ENCODE measurements at places on chromosomes 12 and 14. TPM values are rescaled to one million over a fixed set of nuclear protein-coding genes. Genes with fewer than 3 reads are reported as not detected.

The SMCO2 gene
- total RNA-seq = 0.37 TPM

DNA sequence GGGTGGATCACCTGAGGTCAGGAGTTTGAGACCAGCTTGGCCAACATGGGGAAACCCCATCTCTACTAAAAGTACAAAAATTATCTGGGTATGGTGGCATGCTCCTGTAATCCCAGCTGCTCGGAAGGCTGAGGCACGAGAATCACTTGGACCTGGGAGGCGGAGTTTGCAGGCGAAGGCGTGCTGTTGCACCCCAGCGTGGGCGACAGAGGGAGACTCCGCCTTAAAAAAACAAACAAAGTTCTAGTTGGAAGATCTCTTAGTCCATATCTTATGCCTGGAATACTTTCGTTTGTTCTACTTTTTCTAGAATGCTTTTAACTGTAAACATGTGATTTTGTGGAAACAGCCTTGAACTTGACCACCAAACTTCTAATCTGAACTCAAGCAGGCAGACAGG lies 38.7 kb downstream of the PPHLN1 start:
- H3K4me1 ChIP-seq = peaks cover 8% of the 10 kb centered on the region
- H3K27me3 ChIP-seq = no peaks in the 10 kb centered on the region
- H3K4me3 ChIP-seq = no peak overlapping the region
- no peak for DNase-seq
- H3K27ac ChIP-seq = no peak overlapping the region

- H3K27ac ChIP-seq = no peak overlapping the region
- no peaks in the 10 kb centered on the region for H3K4me1 ChIP-seq
- H3K4me3 ChIP-seq = no peak overlapping the region
- peaks cover 43% of the 10 kb centered on the region for H3K27me3 ChIP-seq
- no peaks in the 10 kb centered on the region for H3K36me3 ChIP-seq
Measured at GRCh38 chr12:114403011-114403689, 2.8 kb downstream of the TBX5 start.

DNA sequence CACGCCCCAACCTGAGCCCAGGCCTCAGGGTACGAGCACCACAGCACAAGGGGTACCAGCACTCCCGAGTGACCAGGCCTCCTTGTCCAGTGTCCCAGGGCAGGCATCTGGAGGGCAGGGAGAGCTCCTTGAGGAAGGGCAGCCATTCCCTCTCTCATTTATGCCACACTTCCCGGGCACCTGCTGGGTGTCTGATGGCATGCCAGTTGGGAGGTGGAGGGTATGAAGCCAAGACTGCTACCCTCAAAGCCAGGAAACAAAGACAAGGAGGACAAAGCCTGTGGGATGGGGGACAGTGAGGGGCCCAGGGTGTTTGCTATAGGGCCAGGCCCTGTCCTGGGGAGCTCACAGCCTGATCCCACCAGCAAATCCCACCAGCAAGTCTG lies 45.6 kb downstream of the CCDC88C start:
- no peaks in the 10 kb centered on the region for H3K27me3 ChIP-seq
- H3K4me3 ChIP-seq = no peak overlapping the region
- H3K27ac ChIP-seq = no peak overlapping the region

The ABCD2 gene
- total RNA-seq = 0.20 TPM

- no peak for DNase-seq
- H3K27ac ChIP-seq = no peak overlapping the region
- H3K4me3 ChIP-seq = no peak overlapping the region
- H3K27me3 ChIP-seq = no peaks in the 10 kb centered on the region
- no peaks in the 10 kb centered on the region for H3K36me3 ChIP-seq
Measured at GRCh38 chr14:92616178-92616577, 102.6 kb downstream of the RIN3 start.

DNA sequence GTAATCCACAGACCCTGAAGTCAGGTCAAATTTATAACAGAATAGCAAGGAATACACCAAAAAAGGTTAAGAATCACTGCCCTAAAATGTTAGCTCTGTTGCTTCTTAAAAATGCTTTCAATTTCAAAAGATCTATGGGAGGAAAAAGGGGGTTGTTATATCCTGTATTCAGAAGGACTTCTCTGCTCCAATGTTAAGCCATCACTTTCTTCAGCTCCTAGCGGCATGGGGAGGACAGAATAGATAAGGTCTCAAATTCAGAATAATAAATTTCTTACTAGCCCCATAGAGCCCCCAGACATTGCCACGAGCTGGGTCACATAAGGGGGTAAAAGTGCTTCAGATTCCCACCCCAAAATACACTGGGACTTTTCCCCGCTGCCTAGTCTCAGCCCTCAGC lies 49.8 kb downstream of the CPM start:
- H3K36me3 ChIP-seq = no peaks in the 10 kb centered on the region
- no peak for DNase-seq
- H3K4me3 ChIP-seq = no peak overlapping the region
- no peaks in the 10 kb centered on the region for H3K27me3 ChIP-seq
- H3K4me1 ChIP-seq = no peaks in the 10 kb centered on the region

The LBHD2 gene
- not detected for total RNA-seq

DNA sequence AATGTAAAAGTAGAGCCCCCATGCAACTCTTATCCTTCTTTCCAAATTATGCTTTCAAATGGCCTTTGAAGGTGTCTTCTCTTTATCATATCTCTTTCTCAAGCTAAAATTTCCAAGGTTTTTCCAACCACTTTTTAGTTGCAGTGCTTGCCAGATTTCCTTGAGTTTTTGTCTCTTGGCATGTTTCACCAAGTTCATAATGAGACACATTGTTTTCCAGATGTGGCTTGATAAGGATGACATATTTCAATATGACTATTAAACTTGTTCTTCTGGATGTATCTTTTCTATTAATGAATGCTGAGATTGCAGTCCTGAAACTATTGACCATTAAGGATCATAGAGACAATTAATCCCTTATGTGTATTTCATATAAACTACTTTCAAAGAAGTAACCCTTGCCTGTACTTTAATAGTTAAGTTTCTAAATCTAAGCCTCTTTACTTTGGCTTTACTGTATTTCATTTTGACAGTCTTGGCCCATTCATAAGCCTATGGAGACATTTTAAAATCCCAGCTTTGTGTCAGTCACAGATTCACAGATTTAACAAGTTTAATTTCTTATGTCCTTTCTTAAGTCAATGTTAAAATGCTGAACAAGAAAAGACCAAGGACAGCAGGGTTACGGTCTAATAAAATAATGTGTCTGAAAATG lies 151.5 kb downstream of the LRFN5 start:
- H3K36me3 ChIP-seq = no peaks in the 10 kb centered on the region
- H3K4me1 ChIP-seq = no peaks in the 10 kb centered on the region
- no peak for DNase-seq
- H3K27ac ChIP-seq = no peak overlapping the region

GRCh38 chr12:60752589-60752988 lies 1156.8 kb downstream of the SLC16A7 start:
- H3K4me1 ChIP-seq = no peaks in the 10 kb centered on the region
- H3K4me3 ChIP-seq = no peak overlapping the region
- H3K27ac ChIP-seq = no peak overlapping the region
- no peak for DNase-seq

The SOX5 gene
- 0.98 TPM for total RNA-seq

The PLEK2 gene
- 22.4 TPM for total RNA-seq

- H3K4me1 ChIP-seq = peaks cover 6% of the 10 kb centered on the region
- no peaks in the 10 kb centered on the region for H3K36me3 ChIP-seq
- H3K27ac ChIP-seq = no peak overlapping the region
- H3K4me3 ChIP-seq = no peak overlapping the region
- no peaks in the 10 kb centered on the region for H3K27me3 ChIP-seq
- DNase-seq = no peak
Measured at GRCh38 chr12:118424884-118425283, 48.5 kb downstream of the SUDS3 start.

DNA sequence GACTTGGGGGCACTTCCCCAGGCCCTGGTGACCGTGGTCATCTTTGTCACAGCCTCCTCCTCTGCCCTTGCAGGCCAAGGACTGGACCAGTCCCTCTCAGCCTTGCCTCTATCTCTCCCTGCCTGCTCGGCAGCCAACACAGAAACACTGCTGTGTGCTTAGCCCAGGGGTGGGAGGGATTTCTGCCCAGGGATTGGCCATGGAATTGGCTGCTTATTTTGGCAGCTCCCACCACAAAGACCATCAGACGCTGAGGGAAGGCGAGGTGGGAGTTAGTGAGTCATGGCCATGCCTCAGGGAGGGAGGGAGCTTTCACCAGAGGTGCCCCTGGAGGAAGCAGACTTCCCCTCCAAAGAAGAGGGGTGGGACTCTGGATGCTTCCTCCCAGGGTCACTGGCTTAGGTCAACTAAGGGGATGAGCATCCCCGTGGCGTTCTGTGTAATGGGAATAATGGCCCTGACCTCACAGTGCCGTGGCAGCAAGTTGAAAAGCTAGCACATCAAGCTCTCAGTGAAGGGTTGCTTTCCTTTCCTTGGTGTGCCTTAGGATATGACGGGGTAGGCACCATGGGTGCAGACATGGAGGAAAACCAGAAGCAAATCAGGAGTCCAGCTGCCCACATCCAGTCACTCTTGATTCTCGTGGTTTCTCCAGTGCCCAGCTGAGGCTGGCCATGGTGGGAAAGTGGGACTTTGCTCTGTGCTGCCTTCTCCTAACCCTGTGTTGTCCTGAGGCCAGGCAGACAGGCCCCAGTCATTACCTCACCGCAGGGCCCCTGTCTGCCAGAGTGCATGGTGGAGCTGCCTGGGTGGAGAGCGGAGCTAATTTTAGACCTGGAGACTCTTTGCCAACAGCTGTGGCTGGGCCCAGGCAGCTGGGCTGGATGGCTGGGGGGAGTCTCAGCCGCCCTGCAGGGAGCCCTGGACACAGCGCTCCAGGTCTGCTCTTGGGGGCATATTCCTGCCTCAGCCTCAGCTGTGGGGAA lies 21.4 kb downstream of the B4GALNT3 start:
- H3K4me3 ChIP-seq = no peak overlapping the region
- no peaks in the 10 kb centered on the region for H3K36me3 ChIP-seq
- peaks cover 48% of the 10 kb centered on the region for H3K27me3 ChIP-seq
- no peaks in the 10 kb centered on the region for H3K4me1 ChIP-seq

GRCh38 chr12:94777936-94778335 lies 127.6 kb upstream of the TMCC3 start:
- DNase-seq = no peak
- H3K4me1 ChIP-seq = peaks cover 6% of the 10 kb centered on the region
- H3K36me3 ChIP-seq = no peaks in the 10 kb centered on the region
- no peak overlapping the region for H3K4me3 ChIP-seq

The PRIMA1 gene
- total RNA-seq = 0.07 TPM

GRCh38 chr12:33304176-33304575 lies 135.4 kb downstream of the SYT10 start:
- H3K27ac ChIP-seq = no peak overlapping the region
- no peaks in the 10 kb centered on the region for H3K4me1 ChIP-seq
- H3K4me3 ChIP-seq = no peak overlapping the region
- H3K27me3 ChIP-seq = peaks cover 12% of the 10 kb centered on the region
- DNase-seq = no peak

GRCh38 chr14:75537071-75537470 lies 14.8 kb downstream of the BATF start:
- H3K36me3 ChIP-seq = no peaks in the 10 kb centered on the region
- H3K27ac ChIP-seq = peak overlapping the region; percentile 98

The FGD4 gene
- 34.7 TPM for total RNA-seq

The ADGRD1 gene
- total RNA-seq = 0.68 TPM

GRCh38 chr12:58381546-58381945 lies 440.2 kb downstream of the ATP23 start:
- no peaks in the 10 kb centered on the region for H3K27me3 ChIP-seq
- H3K36me3 ChIP-seq = no peaks in the 10 kb centered on the region
- DNase-seq = no peak
- no peak overlapping the region for H3K27ac ChIP-seq
- H3K4me1 ChIP-seq = no peaks in the 10 kb centered on the region

GRCh38 chr12:15555446-15555845 lies 233.1 kb downstream of the PTPRO start:
- H3K36me3 ChIP-seq = no peaks in the 10 kb centered on the region
- no peak overlapping the region for H3K4me3 ChIP-seq
- DNase-seq = no peak
- H3K4me1 ChIP-seq = no peaks in the 10 kb centered on the region

The AMN gene
- 0.29 TPM for total RNA-seq

The C2CD5 gene
- total RNA-seq = 16.9 TPM

GRCh38 chr12:102682366-102683289 lies 202.3 kb upstream of the IGF1 start:
- no peak overlapping the region for H3K4me3 ChIP-seq
- H3K36me3 ChIP-seq = no peaks in the 10 kb centered on the region
- peaks cover 11% of the 10 kb centered on the region for H3K27me3 ChIP-seq
- H3K27ac ChIP-seq = no peak overlapping the region
- H3K4me1 ChIP-seq = no peaks in the 10 kb centered on the region

GRCh38 chr12:59675461-59675860 lies 79.6 kb downstream of the SLC16A7 start:
- no peaks in the 10 kb centered on the region for H3K4me1 ChIP-seq
- H3K27ac ChIP-seq = no peak overlapping the region
- DNase-seq = no peak
- peaks cover 5% of the 10 kb centered on the region for H3K36me3 ChIP-seq
- H3K27me3 ChIP-seq = no peaks in the 10 kb centered on the region
- H3K4me3 ChIP-seq = no peak overlapping the region

The INHBC gene
- total RNA-seq = not detected

DNA sequence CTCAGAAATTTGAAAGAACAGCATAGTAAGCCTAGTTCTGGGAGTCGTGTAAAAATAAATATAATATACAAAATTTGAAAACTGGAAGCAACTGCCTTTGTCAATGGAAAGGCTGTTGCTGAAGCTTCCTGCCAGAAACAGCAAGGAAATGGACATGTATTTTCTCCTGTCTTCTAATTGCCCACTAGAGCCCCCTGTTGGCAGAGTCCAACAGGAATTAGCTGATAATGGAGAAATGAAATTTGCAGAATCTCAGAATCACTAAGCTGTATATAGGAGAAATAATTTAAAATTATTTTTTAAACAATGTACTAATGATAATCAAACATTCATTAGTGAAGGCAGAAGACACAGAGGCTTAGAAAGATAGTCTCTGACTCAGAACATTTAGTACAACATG lies 414.8 kb downstream of the SLC6A15 start:
- H3K27ac ChIP-seq = no peak overlapping the region
- DNase-seq = peak; percentile 46
- peaks cover 13% of the 10 kb centered on the region for H3K4me1 ChIP-seq

- peak; percentile 41 for DNase-seq
- H3K27me3 ChIP-seq = peaks cover 34% of the 10 kb centered on the region
- no peak overlapping the region for H3K4me3 ChIP-seq
- no peak overlapping the region for H3K27ac ChIP-seq
- no peaks in the 10 kb centered on the region for H3K36me3 ChIP-seq
Measured at GRCh38 chr12:63103494-63104131, 47.4 kb downstream of the AVPR1A start.

DNA sequence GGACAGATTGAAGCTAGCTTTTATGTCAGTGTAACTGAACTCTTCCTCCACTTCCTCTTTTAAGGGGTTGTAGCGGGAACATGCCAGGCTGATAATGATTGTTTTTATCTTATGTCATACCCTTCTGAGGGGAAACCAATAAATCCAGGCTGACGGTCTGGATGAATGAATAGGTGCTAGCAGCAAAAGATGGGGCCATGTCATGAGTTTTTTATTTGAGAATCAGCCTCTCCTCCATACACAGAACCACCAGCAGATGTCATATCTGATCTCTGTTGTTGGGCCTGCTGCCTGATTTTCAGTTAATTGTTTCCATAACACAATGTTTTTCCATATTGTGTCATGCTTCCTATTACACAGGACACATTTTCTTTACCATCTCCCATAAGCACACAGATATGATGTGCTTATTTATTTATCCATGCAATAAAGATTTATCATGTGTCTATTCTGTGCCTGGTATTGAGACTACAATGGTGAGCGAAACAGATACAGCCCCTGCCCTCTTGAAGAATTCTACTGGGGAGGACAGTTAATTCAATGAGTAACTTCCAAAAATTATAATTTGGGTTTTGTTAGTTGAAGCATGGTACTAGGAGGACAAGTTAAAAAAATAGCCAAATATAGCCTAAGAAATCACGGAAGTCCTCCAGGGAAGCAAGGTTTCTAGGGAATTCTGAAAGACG lies 33.6 kb upstream of the CRY1 start:
- peak; percentile 28 for DNase-seq
- no peaks in the 10 kb centered on the region for H3K4me1 ChIP-seq
- no peak overlapping the region for H3K27ac ChIP-seq

The BHLHE41 gene
- total RNA-seq = 3.4 TPM

The HNRNPC gene
- total RNA-seq = 882 TPM
